Activated CD4-positive, alpha-beta T cell treated with anti-CD3 and anti-CD28 coated beads, Interleukin-2, Interleukin-6, amounts not matched to agents 100 ng/mL and 50 ng/mL, durations not matched to agents 16 hours and 8 hours (primary cell): ENCODE measurements at places on chromosomes 1 and 21.

DNA sequence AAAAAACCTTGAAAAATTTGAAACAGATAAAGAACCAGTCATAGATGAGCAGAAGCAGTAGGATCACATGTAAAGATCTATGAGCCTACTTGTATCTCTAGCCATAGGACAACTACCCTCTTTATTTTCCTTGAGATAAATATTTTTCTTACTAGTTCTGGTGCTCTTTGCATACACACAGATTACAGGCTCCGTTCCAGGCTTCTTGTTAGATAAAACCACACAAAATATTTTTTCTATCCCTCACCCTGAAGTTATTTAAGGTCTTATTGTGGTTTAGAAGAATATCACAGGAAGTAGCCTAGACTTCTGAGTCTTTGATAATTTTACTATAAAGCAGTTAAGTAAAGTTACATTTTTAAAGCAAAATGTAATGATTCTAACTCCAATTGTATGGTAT, 512.2 kb downstream of the NEGR1 start:
- DNase-seq = no peak

DNA sequence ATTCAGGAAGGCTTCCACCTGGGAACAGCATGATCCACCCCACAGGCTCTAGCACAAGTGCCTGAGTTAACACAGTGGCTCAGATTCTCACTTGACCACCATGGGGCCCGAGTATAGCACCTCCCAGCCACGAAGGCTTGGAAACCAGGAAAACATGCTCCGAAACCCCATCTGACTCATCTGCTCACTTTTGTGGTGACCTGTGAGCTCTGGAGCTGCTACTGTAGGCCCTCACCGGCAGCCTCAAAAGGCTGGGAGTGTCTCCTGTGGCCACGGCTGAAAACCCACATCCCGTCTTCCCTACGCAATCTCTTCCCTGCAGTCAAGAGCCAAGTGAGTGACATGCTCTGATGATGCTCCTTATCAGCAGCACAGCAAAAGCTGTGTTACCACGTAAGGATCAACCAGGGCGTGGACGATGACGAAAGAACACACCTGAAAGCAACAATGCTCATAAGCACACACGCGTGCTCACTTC, 81.4 kb downstream of the TGFBR3 start:
- DNase-seq = peak; percentile 96

DNA sequence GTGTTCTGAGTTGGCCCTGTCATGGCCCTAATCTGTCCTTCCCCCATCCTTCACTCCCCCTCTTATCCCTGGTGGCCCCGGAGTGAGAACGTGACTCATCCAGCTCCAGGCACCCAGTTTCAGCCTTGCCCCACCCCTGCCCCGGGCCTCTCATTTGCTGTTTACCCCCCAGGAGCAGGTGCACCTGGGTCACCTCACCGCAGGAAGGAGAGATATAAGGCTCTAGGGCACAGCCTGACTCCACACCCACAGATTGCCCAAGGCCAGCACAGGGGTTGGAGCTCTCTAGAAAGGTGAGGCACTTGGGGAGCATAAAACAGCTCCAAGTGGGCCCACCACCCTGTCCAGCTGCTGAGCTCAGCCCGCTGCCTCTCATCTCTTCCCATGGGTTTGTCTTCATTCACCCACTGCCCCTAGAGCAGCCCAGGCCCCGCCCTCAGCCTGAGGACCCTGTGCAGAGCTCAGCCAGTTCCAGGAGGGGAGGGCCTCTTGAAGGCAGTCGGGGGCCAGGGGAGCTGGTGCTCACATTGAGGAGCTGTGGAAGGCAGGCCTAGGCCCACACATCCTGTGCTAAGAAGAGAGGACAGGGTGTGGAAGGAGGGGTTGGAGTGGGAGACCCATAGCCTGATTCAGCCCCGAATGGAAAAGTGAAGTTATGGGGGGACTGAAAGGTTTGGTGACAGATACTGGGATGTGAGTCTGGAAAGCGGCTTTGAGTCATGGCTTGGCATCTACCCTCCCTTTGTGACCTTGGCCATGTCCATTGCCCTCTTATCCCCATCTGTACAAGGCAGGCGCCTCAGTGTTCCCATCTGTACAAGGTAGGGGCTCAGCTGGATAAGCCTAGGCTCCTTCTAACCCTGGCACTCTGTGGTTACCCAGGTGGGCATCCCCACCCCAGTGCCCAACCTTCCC, 16.1 kb upstream of the GPR37L1 start:
- DNase-seq = no peak

GRCh38 chr1:209696673-209697072, 8.0 kb upstream of the HSD11B1 start:
- no peak for DNase-seq

DNA sequence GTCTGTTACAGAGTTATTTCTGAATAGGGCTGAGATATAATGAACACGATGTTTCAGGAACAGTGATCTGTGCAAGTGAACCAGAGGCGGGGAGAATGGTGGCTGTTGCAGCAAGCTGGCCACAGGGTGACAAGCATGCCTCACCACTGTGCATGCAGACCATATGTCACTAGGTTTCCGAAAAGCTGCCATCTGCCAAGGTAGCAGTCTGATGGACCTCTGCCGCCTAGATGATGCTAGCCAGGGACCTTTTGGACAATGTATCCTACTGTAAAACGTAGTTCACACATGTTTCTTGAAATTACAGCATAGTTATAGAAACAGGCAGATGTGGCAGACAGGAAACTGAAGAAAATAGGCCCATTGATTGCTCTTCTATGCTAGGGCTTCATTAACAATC, 204.2 kb upstream of the RRP15 start:
- no peak for DNase-seq

DNA sequence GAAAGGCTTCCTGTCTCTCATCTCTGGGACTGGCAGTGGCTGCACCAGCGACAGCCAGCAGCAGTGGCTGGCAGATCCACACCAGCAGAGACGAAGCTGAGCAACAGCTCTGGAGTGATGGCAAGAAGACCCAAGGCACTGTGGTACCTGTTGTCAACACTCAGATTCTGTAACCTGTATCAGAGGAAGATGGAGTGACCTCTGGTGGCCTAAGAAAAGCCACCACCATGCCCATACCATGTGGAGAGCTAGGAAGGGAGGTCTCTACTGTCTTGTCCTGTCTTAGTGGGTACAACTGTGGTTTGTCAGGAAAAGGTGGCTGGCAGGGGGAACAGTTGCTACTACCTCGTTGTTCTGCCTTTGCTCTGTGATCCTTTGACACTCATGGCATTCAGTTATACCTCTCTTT, 22.5 kb upstream of the RHBDL2 start:
- DNase-seq = peak; percentile 32

DNA sequence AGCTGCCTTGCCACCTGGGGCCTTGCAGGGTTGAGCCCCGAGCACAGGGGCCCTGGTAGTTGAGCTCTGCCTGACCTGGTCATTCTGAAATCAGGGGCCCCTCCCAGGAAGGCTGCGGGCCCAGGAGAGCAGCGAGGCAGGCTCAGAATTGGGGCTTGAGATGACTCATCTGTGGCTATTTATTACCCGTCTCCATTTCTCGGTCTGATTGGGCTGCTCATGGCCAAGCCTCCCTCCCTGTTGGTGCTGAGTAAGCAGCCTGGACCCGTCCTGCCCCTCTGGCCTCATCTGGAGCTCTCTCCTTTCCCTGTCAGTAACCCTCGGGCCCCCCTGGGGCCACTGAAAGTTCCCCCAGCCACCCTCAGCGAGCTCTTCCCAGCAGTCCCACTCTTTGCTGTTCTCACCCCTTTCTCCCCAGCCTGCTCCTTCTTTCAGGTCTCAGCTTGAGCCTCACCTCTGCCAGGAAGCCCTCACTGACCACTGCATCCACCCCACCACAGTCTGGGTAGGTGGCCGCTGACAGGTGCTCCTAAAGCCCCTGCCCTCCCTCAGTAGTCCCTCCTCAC, 11.0 kb upstream of the TNFRSF8 start:
- peak; percentile 95 for DNase-seq

- DNase-seq = peak; percentile 10
Measured at GRCh38 chr1:58815686-58816071, 31.8 kb upstream of the JUN start.

DNA sequence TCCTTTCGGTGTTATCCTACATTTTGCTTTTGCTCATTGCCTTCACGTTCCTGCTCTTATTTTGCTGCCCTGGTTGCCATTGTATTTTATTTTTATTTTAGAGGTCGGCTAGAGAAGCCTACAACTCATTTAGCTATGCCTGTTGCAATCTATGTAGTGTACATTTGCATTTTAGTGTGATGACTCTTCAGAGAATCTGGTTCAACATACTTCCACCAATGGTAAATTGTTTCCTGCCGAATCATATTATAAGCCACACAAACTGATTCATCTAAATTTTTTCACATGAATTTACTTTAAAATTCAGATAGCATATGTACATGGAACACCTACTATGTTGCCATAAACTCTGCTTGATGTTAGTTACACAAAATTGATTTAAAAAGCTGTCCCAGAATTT, 1596.9 kb downstream of the PLA2G4A start:
- no peak for DNase-seq

- no peak for DNase-seq
Measured at GRCh38 chr1:158830074-158830677, 975 bp upstream of the MNDA start.

DNA sequence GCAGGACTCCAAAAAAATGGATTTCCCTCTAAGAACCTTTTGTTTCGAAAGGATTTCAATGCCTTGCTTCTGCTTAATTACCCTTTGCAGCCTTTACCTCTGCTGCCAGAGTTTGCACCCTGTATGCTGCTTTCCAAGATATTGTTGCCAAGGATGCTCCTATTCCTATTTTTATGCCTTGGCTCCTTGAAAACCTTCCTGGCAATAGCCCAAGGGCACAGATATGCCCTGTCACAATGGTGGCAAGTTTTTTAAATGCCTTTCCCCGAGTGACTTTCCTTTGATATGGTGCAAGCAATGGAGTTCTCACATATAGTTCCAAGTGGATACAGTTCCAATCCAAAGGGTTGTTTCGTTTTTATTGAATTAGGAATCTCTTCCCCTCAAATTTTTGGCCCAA, 1983.0 kb downstream of the MRPL39 start:
- DNase-seq = no peak
